Activated CD4-positive, alpha-beta memory T cell treated with anti-CD3 and anti-CD28 coated beads, Interleukin-2, amount 10 ng/mL, durations not matched to agents 7 days and 5 days (primary cell): ENCODE measurements at places on chromosomes 16 and 17. TPM values are rescaled to one million over a fixed set of nuclear protein-coding genes. Genes with fewer than 3 reads are reported as not detected.

RASD1 gene
- total RNA-seq, result 2.0 TPM

ABCA6 gene
- 0.30 TPM for total RNA-seq

ASPHD1 gene
- not detected for total RNA-seq

- peaks cover 13% of the 10 kb centered on the region for H3K36me3 ChIP-seq
- no peak overlapping the region for H3K27ac ChIP-seq
- no peak overlapping the region for H3K4me3 ChIP-seq
- H3K4me1 ChIP-seq, result peaks cover 47% of the 10 kb centered on the region
- DNase-seq, result peak; percentile 45
- H3K27me3 ChIP-seq, result no peaks in the 10 kb centered on the region
Observed at GRCh38 chr17:77186141-77186604, 45.4 kb downstream of the SEC14L1 start.

- H3K27me3 ChIP-seq, result no peaks in the 10 kb centered on the region
- peak overlapping the region; percentile 88 for H3K4me3 ChIP-seq
- peaks cover 37% of the 10 kb centered on the region for H3K4me1 ChIP-seq
- no peak for DNase-seq
- peaks cover 47% of the 10 kb centered on the region for H3K36me3 ChIP-seq
- H3K27ac ChIP-seq, result peak overlapping the region; percentile 36
Observed at GRCh38 chr16:29975811-29976511, 2.3 kb downstream of the TAOK2 start.

DNA sequence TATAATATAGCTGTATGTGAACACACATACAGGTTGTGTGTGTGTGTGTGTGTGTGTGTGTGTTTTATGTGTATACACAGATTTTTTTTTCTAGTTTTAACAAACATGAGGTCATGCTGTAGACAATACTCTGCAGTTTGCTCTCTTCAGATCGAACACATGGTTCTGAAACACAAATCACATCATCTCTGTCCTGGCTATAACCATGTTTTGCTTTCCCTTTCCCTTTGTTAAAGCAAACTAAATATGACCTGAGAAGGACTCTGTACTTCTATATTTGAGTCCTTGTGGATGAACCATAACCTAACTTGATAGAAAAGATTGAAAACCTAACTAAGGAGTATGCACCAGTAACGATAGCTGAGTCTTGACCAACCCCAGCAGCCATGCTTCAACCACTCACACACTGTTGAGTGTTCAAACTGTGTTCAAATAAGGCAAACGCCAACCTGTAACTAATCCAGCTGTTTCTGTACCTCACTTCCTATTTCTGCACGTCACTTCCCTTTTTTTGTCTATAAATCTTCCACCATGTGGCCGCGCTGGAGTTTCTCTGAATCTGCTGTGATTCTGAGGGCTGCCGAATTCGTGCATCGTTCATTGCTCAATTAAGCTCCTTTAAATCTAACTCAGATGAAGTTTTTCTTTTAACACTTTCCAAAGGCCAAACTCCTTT lies 303.8 kb downstream of the HS3ST3B1 start:
- H3K27ac ChIP-seq, result no peak overlapping the region
- H3K4me3 ChIP-seq, result no peak overlapping the region
- H3K4me1 ChIP-seq, result peaks cover 2% of the 10 kb centered on the region
- peaks cover 2% of the 10 kb centered on the region for H3K27me3 ChIP-seq
- no peak for DNase-seq
- no peaks in the 10 kb centered on the region for H3K36me3 ChIP-seq

- no peak overlapping the region for H3K27ac ChIP-seq
- H3K27me3 ChIP-seq, result no peaks in the 10 kb centered on the region
- no peak overlapping the region for H3K4me3 ChIP-seq
- H3K36me3 ChIP-seq, result no peaks in the 10 kb centered on the region
- no peaks in the 10 kb centered on the region for H3K4me1 ChIP-seq
- no peak for DNase-seq
Observed at GRCh38 chr16:53614346-53614745, 89.3 kb downstream of the RPGRIP1L start.

GRCh38 chr16:30983289-30983889 lies 1.6 kb upstream of the HSD3B7 start:
- peaks cover 25% of the 10 kb centered on the region for H3K36me3 ChIP-seq
- no peak overlapping the region for H3K27ac ChIP-seq
- no peaks in the 10 kb centered on the region for H3K27me3 ChIP-seq
- DNase-seq, result no peak
- H3K4me3 ChIP-seq, result no peak overlapping the region
- H3K4me1 ChIP-seq, result peaks cover 14% of the 10 kb centered on the region

DNA sequence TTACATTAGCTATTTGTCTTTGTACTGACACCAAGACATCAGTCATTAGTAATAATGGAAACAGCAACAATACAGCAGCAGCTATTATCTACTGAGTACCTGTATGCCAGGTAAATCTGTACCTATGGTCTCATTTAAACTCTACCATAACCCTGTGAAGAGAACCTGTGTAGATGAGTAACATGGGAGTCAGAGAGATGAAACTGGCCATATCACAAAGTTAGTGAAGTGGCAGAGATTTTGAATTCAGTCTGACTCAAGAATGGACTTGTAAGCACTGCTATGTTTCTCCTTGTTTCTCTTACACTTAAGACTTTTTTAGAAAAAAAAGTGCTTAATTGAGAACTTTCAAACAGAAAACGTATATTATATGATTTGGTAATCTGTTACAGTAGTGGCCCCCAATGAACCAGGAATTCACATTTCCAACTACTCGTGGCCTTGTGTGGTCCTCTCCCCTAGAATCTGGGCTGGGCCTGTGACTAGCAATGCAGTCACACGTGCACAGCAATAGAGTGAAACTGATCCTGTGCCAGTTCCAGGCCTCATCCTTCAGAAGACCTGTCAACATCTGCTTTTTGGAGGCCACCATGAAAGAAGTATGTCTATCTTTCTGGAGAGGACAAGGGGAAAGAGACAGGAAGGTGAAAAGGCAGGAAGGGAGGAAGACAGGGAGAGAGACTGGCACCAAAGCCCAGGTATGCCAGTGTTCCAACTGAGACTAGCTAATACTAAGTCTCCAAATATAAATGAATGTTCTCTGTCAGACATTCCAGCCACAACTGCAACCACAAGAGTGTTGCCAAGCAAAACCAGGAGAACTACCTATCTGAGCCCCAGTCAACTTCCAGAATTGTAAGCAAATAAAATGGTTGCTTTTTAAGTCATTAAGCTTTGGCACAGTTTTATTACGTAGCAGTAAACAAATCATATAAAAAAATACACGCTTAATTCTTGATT lies 12.0 kb downstream of the CRLF3 start:
- DNase-seq, result no peak
- peak overlapping the region; percentile 68 for H3K27ac ChIP-seq
- no peak overlapping the region for H3K4me3 ChIP-seq
- no peaks in the 10 kb centered on the region for H3K27me3 ChIP-seq
- peaks cover 52% of the 10 kb centered on the region for H3K4me1 ChIP-seq

GRCh38 chr16:50377001-50377400 lies 8.2 kb upstream of the BRD7 start:
- H3K36me3 ChIP-seq, result no peaks in the 10 kb centered on the region
- H3K27me3 ChIP-seq, result peaks cover 17% of the 10 kb centered on the region
- no peak for DNase-seq
- H3K4me3 ChIP-seq, result no peak overlapping the region
